NCI-H1930 (cell line): ENCODE measurements at places on chromosomes 5 and 9.

DNA sequence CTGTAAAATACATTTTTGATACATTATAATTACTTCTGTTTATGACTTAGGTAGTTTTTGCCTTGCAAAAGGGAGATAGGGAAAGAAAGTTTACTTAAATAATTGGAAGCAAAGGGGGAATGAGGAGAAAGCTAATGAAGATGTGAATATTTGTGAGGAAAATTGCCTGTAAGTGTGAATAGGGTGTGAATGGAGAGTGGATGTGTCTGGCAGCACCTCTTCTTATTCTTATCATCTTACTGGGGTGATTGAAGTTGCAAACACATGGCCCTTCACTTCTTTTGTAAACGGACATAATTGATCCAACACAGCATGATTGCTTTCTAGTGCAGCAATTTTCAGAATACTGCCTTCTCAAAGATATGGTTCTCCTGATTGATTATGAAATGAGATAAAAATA is 46.6 kb downstream of the PALM2AKAP2 start:
- no peak for DNase-seq

DNA sequence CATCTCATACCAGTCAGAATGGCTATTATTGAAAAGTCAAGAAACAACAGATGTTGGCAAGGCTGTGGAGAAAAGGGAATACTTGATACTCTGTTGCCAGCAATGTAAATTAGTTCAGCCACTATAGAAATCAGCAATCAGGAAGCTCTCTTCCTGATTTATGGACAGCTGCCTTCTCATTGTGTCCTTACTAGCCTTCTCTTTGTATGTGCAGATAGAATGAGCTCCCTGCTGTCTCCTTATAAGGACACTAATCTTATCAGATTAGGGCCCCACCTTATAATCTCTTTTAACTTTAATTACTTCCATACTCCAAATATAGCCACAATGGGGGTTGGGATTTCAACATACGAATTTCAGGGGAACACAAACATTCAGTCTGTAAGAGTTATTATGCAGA is 38.0 kb downstream of the KCNV2 start:
- DNase-seq, result peak; percentile 55

DNA sequence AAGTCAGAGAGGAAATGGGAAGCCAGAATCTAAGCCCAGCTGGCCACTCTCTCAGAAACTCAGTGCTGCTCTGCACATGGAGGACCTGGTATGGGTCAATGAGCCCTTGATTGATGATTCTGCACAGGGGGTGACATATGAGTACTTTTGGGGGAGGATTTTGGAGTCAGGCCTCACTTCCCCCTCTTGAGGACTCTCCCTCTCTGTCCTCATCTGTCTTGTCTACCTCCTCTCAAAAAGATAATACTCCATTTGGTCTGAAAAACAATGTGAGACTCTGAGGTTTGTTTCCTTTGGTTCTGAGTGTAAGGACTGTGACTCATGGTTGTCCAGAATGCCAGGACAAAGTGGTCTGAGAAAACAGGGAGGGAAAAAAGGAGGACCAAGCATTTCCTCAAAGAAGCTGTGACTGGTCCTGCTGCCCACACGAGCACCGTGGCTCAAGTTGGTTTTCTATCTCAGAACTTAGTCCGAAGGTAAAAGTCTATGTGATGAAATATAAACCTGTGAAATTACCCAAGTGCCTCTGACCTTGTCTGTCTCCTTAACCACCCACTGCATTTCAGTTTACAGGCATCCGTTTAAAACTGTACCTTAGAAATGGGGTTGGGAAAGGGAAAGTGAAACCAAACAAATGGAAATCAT is 11.1 kb downstream of the TTC39B start:
- no peak for DNase-seq

GRCh38 chr5:68644971-68645370 is 429.4 kb downstream of the PIK3R1 start:
- no peak for DNase-seq

DNA sequence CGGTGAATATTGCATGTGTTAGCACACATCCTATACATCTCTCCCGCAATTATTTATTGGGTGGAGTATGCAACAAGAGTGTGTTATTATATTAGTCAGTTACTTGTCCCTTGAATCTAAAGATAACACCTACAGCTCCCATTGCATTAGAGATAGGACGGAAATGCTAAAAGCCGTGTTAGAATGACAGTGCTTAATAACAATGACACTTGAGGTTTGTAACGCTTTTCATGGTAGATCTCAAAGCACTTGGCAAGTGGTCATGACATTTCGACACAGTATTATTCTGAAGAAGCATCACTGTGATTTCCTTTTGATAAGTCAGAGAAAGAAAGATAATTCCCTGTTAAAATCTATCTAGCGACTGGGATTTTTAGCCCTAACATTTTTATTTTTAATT is 33.4 kb upstream of the TRIO start:
- DNase-seq, result no peak

DNA sequence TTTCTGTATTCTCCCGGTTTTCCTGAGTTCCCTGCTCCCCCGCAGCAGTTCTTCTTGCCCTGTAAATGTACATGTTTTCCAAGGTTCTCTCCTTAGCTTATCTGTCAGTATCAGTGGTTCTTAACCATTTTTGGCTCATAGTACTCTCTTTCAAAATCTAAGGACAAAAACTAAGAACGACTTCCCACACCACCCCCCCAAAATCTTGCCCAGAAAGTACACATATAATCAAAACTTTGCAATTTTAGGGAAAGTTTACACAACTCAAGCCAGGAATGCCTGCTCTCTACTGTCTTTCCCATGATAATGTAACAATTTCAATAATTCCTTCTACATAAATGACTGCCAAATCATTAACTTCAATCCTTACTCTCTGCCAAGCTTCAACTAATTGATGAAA is 4.5 kb downstream of the DCAF12 start:
- no peak for DNase-seq

DNA sequence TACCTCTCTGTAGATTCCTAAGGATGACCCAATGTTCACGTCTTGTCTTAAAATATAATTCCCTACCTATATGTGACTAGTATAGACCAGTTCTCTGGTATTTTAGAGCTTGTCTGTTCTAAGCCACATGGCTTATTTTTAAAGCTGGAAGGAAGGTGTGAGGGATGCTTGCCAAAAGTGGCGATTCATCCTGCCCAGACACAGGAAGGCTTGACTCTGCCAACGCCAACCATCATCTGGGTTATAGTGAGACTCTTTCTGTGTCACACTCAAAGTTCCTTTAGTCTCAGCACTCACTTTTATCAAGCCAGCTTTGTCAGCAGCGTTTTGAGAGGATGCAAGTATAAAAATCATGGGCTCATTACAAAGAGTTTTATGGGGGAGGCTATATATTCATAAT is 500.0 kb downstream of the PTPRD start:
- DNase-seq, result no peak

DNA sequence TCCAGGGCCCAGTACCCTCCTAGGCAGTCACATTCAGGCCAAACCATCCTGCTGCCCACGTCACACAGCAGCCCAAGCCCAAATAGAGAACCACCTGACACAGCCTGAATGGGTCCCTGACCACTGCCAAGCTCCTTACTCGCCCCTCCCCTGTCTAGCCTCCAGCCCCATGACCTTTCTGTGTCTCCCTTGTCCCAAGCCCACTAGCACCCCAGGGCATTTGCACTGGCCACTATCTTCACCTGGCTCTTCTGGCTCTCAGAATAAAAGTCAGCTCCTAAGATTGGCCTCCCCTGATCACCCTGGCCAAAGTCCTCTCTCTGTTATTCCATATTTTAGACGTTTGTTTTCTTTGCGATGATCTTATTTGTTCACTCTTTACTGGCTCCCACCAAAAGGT is 20.4 kb downstream of the FGFR4 start:
- DNase-seq, result no peak

DNA sequence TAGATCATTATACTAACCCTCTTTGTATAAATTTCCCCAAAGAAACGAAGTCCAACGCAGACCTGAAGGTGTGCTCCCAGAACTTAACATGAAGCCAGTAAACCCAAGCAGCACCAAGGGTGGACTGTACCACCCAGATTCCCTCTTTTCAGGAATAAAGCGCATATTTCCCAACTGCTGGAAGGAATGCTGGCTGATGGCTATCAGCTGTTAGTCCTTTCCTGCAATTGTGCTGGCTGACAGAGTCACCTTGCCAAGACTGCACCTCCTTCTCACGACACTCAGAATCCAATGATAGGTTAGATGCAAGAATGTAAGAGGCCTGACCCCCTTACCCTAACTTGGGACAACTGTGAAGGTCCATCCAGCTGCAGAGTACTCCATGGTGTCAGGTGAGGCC is 93.9 kb downstream of the MAPKAP1 start:
- DNase-seq, result no peak

DNA sequence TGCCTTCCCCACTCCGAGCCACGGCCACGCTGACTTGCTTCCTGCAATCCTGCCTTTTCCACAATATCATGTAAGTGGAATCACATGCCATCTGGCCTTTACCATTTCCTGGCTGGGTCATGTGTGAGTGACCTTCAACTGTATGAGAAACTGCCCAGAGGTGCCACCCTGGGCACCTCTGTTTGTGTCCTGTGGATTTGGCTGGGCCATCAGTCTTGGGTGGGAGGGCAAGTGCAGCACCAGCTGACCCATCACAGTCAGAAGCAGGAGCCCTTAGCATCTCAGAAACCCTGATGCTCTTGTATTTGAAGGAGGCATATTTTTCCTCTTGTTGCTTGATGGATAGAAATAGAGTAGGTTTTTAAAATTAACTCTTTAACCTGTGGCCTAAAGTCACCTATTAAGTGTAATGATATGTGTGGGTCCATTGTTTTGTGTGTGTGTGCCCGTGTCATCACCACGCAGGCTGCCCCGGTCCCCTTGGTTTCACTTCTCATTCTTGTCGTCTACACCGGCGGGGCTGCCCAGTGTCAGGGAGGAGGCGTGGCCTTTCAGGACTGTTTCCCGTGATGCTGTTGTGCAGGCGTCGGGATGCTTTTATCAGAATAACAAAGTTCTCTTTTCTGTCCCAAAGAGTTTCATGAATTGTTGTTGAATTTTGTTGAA is 52.1 kb upstream of the CACNA1B start:
- DNase-seq, result no peak

DNA sequence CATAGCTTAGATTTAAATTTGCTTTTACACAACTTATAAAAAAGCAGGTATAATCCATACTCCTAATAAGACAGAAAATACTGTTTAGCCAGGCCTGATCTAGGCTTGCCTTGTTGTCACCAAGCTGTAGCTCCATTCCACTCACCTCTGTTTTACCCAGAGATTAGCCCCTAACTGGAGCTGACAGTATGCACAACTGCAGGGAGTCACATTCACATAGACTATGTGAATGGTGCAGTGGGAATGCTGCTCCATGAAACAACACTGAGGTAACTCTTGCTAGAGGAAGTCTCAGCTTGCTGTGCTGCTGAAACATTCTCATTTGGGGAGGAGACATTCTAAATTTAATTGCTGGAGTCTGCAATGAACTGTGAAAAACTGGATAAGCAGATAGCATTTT is 209.1 kb downstream of the TMEM232 start:
- DNase-seq, result no peak
